COR-L47 (cell line): ENCODE measurements at places on chromosomes 4 and X.

DNA sequence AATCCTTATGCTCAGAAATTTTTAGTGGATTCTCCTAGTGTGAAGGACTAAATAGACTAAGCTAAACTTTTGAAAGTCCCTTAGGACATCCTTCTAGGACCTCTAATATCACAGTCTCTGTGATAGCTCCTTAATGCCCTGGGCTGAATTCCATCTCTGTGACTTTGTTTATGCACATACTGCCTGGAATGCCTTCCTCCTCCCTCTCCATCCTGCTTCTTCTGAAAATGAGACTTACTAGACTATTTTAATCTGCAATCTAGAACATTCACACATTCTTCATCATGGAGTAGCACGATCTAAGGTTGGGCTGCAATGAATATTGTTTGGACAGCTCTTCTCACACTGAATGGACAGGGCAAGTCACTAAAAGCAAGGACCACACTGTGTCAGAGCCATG lies 65.0 kb upstream of the MSX1 start:
- DNase-seq, result no peak

- DNase-seq, result no peak
Observed at GRCh38 chrX:12370497-12370986, 232.3 kb downstream of the FRMPD4 start.

DNA sequence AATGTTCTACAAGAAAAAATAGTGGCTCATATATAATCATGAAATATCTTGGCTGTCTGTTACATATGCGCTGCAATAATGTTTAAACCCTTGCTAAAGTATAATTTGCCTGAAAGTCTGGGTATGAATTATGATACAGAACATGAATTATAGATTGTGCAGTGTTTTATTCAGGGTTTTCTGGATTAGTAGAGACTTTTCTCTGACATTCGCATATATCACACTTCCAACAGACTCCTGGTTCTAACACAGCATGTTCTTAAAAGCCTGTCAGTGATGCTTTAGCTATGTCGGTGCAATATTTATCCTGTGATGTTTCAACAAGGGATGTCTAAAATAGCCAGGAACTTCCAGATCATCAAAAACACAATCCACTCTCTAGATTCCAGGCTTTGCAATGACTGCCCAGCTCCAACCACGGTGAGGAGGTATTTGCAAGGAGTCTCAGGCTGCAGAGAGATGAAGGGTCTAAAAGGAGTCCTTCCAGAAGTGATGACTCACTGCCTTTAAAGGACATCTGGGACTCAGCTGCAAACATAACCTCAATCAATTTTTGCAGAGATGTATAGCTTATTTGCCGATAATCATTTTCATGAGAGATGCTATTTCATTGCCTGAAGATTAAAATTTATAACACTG lies 69.4 kb downstream of the RWDD4 start:
- DNase-seq, result no peak

GRCh38 chr4:100367451-100367850 lies 150.4 kb downstream of the EMCN start:
- no peak for DNase-seq

GRCh38 chrX:30504309-30504708 lies 73.3 kb downstream of the TASL start:
- DNase-seq, result no peak

GRCh38 chr4:145681956-145682355 lies 2.0 kb downstream of the C4orf51 start:
- no peak for DNase-seq

- DNase-seq, result no peak
Observed at GRCh38 chr4:15253349-15253748, 174.5 kb upstream of the C1QTNF7 start.

DNA sequence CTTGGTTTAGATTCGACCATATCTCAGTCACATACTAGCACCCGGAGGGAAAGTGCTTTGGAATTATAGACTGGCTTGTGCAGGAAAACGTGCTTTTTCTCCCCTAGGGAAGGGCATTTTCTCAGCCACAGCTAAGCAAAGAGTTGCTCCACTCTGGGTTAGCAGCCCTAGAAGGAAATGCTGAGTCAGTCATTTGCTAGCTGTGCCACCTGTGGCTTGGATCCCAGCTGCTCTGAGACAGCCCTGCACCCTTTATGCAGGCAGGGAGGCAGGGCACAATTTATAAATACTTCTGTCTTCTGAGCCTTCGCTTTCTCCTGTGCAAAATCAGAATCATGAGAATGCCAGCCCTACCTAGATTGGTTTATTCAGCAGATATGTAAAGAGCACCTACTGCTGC lies 1.3 kb upstream of the USP51 start:
- DNase-seq, result no peak

DNA sequence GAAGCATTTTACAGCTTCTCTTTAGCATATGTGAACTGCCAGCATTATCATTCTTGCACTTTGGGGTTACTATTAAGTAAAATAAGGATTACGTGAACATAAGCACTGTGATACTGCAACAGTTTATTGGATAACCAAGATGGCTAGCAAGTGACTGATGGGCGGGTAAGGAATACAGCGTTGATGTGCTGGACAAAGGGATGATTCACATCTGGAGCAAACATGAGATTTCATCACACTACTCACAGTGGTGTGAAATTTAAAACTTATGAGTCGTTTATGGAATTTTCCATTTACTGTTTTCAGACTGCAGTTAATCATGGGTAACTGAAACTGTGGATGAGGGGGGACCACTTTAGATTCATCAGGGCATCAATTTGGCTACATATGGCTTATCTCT lies 16.0 kb downstream of the NBDY start:
- DNase-seq, result no peak

DNA sequence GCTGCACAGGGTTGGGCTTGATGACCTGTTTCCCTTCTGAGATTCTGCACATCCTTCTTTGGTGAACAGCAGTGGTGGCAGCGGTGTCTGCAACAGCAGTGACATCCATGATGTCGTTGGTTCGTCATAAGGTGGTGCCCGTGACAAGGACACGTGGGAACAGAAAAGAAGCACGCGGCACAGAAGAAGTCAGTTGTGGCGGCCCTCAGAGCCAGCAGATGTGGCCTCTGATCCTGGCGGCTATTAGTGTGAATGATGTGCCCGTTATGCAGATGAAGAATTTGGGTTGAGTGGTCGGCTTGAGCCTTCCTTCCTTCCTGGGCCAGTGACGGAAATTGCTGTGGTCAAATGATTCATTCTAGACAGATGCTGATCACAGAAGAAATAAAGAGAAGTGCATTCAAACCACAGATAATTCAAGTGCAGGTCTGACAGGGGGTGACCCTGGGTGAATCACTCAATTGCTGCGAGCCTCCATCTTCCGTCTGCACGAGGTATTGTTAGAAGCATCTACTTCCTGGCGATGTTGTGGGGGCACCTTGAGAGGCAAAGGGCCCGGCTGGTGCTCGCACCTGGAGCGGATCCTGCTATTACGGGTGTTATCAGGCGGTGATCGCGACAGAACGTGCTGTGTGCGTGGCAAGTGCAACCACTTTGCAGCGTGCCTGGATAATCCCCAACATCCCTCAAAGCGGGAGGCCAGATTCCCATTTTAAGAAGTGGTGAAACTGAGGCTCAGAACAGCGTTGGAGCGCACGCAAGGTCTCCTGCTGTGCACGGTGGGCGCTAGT lies 215.2 kb upstream of the PSAPL1 start:
- no peak for DNase-seq

DNA sequence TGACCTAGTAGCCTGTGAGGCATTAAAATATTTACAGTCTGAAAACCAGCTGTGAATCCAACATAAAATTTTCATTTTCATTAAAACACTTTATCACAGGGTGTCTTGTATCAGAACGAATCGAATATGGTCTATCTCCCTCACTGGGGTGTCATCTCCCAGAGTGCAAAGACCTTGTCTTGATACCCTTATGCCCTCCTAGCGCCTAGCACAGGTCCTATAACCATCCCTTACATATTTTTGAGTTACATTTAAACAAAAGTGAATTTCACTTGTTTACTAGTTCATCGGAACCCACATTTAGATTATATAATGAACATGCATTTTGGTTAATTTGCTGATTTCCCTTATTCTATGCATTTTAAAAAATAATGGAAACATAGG lies 14.0 kb downstream of the DIPK2B start:
- no peak for DNase-seq

GRCh38 chr4:98908703-98909262 lies 20.1 kb downstream of the EIF4E start:
- DNase-seq, result no peak

GRCh38 chrX:77014377-77015372 lies 432.5 kb upstream of the FGF16 start:
- peak; percentile 5 for DNase-seq

DNA sequence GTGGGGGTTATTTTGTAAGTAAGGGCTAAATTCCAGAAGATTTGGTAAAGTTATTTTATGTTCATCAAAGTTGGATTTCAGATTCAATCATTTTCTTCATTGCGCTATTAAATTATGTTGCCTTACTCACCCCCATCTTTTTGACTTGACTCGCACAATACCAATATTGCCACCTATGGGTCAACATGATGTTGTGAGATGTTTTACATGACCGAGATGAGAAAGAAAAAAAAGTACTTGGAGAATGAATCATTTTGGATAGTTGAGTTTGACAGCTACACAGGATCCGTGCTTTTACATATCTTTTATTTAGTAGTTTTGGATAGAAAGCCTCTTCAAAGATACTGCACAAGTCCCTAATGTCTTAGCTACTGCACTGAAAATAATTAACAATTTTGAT lies 224.2 kb upstream of the EMCN start:
- no peak for DNase-seq

GRCh38 chr4:39892988-39893692 lies 84.6 kb downstream of the PDS5A start:
- DNase-seq, result no peak

DNA sequence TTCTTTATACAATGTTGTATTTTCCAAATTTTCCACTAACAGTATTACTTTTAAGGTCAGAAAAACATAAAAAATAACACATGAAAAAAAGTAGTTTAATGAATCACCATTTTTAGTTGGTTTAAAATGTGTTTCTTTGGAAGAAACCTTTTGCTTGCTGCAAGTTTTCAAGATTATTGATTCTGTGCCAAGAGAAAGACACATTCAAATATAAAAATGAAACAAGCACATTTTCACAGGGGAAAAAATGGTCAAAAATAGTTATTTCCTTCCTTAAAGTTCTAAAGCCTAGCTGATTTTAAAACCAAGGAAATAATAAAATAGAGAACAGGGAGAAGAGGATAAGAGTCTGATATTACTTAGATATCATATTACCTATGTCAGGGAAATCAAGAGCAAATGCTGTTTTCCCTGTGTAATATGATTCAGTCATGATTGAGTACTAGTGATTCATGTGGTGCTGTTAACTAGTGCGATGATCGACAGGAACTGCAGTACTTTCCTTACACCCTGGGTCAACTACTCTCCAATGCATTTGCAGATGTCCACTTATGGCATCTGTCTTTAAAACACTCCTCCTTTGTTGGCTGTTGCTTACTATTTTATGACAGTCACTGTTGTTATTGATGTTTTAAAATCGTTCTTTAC lies 103.8 kb downstream of the CAMK2D start:
- DNase-seq, result no peak

DNA sequence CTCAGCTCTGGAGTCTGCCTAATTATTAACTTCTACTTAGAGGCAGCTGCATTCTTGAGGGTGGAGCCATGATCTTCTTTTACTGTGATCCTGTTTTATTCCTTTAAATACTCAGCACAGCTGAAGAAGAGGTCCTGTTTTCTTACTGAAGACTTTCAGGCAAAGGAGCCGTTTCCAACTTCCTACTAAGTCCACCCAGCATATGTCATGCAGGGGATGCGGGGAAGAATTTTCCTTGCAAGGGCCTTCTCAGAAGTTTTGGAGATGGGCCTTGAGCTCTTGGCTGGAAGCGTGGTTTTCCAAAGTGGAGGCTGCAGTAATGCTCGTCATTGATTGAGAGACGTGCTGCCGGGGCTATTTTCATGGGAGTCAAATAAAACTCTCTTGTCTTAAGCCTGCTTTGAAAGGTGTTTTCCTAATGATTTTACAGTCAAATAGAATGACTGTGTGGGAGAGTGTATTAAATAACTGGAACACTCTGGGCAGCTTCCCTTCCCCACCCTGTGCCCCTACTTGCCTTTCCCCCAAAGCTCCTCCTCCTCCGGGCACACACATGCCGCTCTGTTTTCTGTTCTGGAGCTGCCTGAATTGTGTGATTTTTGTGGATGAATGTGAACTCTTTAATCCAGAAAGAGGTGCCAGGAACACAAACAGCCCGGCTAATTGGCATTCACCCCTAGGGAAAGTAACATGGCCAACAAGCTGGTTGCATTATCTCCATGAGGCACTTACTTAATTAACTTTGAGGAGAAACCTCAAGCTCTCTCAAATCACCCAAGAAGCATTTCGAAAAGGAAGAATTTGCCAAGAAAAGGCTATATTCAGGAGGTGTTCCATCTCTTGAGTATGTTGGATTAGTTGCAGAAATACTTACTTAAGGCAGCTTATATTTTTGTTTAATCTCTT lies 28.1 kb downstream of the FGF2 start:
- DNase-seq, result no peak

DNA sequence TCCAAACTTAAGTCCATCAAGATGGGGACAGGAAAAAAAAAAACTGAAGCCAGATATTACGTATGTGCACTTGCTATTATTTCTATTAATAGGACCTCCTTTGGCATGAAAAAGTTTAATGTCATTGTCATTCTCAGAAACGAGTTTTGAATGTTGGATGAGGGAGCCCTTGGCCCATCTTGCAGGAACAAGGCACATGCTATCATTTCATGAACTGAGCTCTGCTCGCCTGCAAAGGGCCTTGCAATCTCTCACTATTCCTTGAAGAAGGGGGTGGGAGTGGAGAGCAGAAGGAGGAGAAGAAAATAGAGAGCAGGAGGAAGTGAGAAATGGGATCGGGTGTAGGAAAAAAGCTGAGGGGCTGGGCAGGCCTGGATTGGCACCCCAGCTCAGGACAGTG lies 34.3 kb upstream of the SPATA4 start:
- no peak for DNase-seq

DNA sequence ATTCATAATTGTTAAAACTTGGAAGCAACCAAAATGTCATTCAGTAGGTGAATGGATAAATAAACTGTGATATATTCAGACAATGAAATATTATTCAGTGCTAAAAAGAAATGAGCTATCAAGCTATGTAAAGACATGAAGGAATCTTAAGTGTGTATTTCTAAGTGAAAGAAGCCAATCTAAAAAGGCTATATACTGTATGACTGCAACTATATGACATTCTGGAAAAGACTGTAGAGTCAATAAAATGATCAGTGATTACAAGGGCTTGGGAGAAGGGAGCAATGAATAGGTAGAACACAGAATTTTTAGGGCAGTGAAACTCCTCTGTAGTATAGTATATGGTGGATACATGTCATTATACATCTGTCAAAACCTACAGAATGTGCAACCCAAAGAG lies 139.9 kb downstream of the FRYL start:
- DNase-seq, result no peak

- DNase-seq, result no peak
Observed at GRCh38 chr4:53682196-53682595, 90.9 kb upstream of the LNX1 start.

DNA sequence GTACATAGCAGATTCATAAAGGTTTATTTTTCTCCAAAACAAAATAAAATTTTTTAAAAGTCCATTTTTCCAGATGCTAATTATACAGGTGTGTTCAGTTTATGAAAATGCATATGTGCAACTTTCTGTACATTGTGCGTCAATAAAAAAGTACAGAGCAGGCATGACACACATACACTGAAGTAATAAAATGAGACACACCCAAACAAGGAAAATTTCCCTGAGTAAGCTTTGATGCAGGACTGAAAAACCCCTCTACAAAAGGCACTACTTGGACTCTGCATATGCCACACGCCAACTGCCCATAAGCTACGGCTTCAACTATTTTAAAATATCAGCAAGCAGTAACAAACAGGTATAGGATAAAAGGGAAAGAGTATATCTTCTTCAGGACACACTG lies 13.8 kb downstream of the ARAP2 start:
- no peak for DNase-seq
